Activated CD4-positive, CD25-positive, alpha-beta regulatory T cell treated with anti-CD3 and anti-CD28 coated beads, Interleukin-2, amount 50 U/mL, for 72 hours (primary cell): ENCODE measurements at places on chromosomes 4 and X.

DNA sequence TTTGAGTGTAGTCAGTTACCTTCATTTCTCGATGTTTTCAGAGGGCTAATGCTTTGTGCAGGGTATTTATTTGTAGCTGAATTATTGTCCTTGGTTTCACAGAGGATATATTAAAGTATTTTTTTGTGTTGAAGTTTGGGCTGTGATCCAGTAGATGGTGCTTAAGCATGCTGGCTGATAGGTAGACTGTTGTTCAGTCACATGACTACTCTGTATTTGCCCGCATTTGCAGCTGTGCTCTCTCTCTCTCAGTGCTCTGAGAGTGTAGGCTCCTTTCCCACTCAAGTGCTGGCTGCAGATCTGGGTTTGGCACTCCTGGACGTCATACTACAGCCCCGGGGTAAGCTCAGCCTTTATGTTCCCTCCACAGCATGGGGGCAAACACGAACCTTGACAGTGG, 21.7 kb downstream of the RAB40AL start:
- no peak for DNase-seq

DNA sequence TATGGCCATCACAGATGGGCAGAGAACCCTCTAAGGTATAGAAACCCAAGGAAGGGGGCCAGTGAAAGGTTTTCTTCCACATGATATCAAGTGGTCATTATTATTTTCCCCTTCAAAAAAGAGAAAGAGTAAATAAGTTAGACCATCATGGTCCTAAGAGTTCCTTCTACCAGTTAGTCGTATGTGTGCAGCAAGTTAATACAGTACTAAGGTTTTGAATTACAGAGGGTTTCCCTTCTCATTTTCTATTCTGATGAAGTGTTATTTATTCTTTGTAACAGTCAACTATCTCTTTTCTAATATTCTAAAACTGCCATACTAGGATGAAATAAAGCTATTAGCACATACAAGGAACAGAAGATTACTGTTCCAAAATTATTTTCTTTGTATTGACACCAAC, 94.4 kb downstream of the TMEM144 start:
- no peak for DNase-seq

DNA sequence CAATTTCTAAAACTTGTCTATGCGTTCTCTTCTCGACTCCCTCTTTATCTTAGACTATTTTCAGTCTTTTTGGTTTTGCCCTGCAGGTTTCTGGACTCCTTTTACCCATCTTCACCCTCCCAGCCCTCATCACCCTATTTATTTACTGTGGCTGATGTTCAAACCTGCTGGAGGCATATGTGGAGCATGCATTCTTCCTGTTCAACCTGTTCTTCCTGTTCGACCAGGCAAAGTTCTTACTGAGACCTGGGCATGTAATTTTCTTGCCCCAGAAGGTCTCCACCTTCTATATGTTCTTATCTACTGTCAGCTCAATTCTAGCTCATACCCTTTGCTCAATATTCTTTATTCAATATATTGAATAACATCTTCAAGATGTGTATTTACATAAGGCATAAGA, 69.4 kb upstream of the AGA start:
- no peak for DNase-seq

DNA sequence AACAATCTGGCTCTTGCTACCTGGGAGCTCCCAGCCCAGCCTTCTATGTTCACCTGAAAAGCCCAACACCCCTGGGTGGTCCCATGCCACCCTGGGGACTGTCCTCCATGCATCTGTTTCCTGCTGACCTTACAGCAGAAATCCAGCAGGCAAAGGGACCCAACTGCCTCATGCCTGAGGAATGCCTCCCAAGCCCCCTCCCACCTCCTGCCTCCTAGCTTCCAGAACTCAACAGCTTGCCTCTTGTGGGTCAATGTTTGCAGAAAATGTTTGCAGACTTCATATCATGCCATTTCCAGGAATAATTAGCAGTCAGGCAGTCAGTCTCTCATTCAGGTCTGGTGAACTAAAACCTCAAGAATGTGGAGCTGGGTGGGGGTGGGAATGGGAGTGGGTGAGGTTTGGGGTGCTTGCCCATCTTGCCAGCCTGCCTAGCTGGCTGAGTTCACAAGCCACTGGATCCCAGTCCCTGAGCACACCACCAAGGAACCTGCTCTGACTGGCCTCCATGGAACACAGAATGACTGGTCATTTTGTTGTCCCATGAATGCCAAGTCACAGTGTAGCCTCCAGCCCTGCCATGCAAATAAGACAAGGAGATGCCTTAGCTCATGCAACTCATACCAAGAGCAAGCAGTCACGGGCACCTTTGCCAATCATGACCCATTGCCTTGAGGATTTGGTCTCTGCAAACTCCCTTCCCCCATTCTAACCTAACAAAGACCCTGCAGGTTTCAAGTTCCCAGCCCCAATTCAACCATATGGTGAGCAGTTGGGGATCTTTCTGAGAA, 12.1 kb upstream of the PLAC1 start:
- no peak for DNase-seq

DNA sequence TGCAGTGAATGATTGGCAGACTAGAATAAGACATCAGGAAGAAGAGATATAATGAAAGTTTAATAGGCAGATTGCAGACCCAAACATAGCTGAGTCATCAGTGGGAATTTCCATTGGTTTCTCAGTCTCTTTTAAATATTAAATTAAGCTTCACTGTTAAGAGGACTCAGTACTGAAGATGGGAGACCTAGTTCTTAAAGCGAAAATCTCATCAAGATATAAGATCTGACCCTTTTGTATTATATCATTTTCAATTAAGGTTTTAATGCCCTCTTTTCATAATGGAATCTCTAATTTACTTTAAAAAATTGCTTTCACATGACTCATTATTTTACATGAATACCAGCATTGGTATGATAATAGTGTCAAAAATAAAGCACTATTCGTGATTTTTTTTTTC, 168.9 kb upstream of the ATOH1 start:
- no peak for DNase-seq

DNA sequence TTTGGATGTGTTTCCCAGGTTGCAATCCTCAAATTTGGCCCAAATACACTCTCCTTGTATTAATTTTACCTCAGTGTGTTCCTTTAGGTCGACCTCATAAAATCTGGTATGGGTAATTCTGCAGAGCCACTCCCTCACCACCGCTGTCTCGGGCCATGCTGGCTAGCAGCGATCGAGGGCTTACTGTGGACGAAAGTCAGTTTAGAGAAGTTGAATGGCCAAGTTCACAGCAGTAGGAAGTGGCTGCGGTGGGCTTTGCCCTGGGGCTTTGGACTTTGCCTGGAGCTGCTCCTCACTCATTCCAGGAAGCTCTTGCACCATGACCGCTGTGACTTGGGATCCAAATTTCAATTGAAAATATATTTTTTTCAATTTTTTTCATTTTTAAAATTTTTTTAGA, 19.6 kb downstream of the TMEM187 start:
- DNase-seq = no peak

- DNase-seq = no peak
Measured at GRCh38 chr4:106426069-106426468, 57.5 kb upstream of the GIMD1 start.

DNA sequence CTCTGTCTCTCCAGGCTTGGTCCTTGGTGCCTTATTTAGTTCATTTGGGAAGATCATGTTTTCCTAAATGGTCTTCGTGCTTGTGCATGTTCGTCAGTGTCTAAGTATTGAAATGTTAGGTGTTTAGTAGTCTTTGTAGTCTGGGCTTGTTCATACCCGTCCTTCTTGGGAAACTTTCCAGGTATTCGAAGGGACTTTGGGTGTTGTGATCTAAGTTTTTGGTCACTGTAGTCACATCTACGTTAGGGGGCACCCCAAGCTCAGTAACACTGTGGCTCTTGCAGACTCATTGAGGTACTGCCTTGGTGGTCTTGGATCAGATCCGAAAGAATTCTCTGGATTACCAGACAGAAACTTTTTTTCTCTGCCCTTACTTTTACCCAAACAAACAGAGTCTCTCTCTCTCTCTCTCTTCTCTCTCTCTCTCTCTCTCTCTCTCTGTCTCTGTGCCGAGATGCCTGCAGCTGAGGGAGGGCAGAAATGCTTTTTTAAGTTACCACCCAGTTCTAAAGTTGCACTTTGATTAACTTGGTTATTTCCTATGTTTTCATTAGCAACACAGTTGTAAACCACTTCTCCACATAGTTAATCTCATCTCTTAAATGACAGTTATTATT, 67.6 kb upstream of the SLC7A3 start:
- DNase-seq = no peak

- DNase-seq = no peak
Measured at GRCh38 chrX:20455001-20455400, 188.3 kb upstream of the RPS6KA3 start.

- no peak for DNase-seq
Measured at GRCh38 chr4:182504463-182504862, 261.3 kb downstream of the TENM3 start.

DNA sequence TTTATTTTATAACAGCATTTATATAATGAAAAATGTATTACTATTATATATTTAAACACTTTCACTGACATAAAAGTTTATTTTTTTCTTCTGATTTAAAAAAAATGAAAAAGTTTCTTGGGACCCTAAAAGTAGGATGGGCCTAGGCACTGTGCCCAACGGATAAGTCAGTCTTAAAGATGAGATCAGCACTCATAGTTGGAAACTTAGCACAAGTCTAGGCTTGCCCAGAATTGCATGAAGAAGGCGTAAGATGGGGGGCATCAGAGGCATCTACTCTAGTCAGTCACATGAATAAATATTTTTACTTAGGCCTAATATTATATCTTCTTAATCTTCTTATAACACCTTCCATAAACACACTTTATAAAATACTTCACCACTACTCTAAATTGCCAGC, 306.7 kb upstream of the GRID2 start:
- DNase-seq = no peak

- DNase-seq = no peak
Measured at GRCh38 chr4:24103434-24104157, 213.7 kb upstream of the PPARGC1A start.

GRCh38 chr4:108049406-108049805, 59.7 kb downstream of the HADH start:
- no peak for DNase-seq

DNA sequence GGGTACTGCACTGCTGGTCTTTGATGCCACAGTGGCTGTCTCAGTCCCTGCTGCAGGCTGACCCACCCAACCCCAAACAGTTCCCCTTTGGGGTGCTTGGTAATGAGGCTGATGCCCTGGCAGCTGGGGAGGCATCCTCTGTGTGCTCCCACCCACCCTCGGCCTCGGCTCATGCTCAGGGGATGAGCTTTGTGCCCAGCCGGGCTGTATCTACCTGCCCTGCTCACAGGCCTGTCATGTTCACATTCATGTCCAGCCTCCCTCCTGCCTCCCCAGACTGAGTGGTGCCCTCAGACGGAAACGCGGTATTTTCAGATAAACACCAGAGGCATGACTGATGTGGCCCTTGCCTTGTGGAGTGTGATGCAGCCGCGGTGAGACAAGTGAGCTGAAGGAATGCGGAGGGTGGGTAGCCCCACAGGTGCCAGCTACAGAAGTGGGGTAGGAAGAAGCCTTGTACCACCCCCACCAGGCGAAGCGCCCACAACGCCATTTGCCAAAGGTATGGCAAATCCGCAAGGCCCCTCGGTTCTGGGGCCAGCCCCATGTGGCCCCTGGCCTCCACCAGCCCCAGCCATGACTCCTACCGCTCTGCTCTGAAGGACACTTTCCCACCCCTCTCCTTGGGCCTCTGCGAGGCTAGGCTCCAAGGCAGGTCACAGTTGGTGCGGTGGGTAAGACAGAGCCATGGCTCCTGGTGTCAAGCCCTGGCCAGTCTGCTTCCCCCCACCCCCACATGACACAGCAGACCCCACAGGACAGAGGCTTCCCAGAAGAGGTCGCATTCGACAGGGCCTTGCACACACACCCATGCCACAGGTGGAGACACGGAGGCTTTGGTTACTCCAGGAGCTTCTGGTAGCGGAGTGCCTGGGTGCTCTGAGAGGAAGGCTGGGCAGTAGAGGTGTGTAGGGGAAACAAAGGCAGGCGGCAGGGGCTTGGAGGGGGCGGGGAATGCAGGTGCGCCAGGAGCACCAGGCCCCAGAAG, 1.8 kb upstream of the RENBP start:
- no peak for DNase-seq

DNA sequence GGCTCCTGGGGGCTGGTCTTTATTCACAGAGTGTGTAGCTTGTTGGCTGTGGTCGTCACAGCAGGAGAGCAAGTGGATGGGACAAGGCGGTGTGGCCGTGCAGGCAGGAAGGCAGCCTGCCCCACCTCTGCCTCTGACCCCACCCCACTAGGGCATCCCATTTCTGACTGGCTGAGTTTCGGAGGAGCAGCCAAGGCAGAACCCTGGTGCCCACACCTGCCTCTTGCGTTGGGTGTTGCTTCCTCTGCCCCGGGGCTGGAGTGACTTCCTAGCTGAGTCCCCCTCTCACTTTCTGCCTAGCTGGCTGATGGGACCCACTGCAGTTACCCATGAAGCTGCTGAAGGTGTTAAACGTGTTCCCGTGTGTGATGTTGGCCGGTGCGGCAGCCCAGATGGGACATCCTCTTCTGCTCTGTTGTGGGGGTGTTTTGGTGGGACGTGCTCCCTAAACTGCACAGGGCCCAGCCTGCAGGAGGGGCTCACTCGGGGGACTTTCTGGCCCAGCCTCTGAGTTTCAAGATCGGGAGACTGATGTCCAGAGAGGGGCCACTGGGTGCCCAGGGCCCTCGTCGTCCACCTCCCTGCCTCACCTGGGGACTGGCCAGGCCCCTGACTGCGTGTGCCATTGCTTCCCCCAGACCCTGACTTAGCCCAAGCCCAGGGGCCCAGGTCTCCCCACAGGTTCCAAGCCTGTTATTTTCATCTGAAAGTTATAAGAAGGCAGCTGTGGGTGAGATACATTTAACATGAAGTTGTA, 101.5 kb downstream of the PSAPL1 start:
- no peak for DNase-seq

DNA sequence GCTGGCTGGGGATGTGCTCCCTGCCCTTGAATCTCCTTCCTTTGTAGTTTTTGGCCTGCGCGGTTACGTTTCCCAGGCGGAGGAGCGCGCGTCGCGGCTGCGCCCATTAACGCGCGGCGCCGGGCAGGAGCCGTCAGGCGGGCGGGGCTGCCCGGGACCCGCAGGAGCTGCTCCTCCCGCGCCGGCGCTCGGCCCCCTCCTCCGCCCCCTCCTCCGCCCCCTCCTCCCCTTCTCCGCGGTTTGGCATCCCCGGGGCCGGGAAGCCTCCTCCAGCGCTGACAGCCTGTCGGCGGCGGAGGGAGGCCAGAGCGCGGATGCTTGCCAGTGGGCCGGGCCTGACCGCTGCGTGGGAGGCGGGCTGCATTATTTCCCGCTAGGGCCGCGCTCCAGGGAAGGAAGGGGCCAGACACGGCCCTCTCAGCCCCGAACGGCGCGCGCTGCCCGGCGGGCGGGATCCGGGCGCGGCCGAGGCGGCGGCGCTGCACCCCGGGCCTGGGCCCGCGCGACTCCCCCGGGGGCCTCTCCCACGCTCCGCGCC, at the start of gene DCLK2:
TSS of gene DCLK2 (plus strand) at position 405 of the 538 bp plus-strand sequence. CDS start 583 bp downstream, outside the sequence.
- no peak for DNase-seq

- no peak for DNase-seq
Measured at GRCh38 chr4:89296399-89296798, 11.2 kb downstream of the GPRIN3 start.

DNA sequence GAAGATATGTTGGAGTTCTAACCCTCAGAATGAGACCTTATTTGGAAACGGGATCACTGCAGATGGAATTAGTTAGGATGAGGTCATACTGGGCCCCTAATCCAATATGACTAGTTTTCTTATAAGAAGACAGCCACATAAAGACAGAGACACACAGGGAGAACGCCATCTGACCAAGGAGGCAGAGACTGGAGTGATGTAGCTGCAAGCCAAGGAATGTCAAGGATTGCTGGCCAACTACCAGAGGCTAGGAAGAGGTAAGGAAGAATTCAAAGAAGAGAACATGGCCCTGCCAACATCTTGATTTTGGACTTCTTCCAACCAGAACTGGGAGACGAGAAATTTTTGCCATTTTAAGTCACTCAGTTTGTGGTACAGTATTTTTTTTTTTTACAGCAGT, 152.8 kb upstream of the DIPK2B start:
- no peak for DNase-seq
